ENCODE measurements at places on chromosomes 11 and 22.

- DNase-seq = no peak
Measured at GRCh38 chr11:15371533-15371932, 256.8 kb downstream of the INSC start.

DNA sequence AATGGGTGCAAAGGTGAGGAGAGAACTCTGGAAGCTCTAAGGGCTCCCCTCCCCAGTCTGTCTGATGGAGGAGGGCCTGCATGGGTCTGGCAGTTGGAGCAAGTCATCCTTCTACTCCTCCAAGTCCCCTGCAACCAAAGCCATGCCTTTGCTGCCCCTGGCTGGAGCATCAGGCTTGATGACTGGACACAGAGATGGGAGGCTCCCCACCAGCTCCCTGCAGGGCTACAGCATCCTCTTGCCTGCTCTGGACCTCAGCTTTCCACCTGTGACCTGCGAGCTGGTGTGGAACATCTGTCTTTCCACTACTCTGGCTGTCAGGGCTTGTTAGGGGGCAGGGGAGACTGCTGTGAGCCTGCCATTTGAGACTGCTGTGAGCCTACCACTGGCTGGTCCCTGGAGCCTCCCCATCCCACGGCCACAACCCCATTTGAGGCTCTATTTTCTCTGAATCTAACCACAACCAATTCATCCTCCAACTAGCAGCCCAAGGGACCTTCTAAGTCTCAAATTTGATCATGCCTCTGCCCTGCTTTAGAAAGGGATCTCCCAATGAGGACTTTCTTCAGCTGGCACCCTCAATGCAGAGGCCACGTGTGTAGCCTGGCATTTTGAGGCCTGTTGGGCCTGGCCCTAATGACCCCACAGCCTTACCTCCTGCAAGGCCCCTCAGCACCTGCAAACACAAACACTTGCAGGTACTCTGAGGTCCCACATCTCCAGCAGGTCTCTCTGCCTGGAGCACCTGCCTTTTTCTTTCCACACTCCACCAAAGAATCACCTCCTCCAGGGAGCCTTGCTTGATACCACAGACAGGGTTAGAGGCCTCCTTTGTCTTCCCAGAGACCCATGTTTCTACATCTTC lies 9.9 kb downstream of the P2RY6 start:
- DNase-seq = no peak

DNA sequence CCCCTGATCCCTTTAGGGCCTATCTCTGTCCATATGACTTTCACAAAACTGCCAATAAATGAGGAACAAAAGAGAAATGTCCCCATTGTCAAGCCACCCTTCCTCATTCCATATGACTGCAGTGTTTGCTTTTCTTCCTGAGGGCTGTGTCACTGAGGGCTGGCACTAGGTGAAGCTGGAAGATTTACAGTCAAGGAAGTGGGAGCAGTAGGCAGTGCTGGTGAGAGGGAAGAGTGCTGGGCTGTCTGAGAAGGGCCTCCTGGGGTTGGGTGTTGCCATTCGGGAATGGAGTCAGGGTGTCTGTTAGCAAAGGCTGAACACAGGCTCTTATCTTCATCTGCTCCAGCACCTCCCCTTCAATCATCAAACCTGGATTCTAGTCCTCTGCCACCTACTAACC lies 30.9 kb downstream of the INSC start:
- no peak for DNase-seq

DNA sequence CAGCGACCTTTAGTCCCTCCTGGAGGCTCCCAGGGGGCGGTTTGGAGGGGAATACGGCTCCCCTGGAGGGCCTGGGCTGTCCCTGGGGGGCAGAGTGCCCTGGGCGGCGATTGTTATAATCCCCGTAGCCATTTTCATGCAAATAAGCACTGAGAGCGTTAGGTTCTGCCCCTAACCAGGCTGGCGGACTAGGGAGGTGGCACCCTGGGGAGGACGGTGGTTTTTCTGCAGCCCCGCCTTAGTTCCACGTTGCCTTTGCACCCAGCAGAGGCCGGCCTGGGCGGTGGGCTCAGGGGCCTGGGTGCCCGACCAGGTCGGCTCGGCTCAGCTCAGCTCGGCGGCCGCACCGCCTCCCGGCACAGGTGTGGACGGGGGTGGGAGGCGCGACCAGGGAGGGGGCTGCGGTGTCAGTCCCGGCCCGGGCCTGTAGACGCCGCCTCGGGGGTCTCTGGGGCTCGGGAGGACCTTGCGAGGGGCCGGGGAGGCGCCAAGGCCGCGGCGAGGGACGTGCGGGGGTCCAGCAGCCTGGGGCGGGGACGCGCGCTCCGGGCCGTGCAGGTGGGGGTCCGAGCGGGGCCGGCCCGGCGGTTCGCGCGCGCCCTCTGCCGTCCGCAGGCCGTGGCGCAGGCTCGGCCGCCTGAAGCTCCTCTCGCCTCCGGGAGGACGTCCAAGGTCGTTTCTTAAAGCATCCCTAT lies 2.3 kb upstream of the DUSP8 start:
- DNase-seq = peak; percentile 68

GRCh38 chr22:45238957-45239680 lies 1.6 kb downstream of the KIAA0930 start:
- no peak for DNase-seq

- DNase-seq = no peak
Measured at GRCh38 chr11:71145988-71146824, 106.2 kb downstream of the SHANK2 start.

DNA sequence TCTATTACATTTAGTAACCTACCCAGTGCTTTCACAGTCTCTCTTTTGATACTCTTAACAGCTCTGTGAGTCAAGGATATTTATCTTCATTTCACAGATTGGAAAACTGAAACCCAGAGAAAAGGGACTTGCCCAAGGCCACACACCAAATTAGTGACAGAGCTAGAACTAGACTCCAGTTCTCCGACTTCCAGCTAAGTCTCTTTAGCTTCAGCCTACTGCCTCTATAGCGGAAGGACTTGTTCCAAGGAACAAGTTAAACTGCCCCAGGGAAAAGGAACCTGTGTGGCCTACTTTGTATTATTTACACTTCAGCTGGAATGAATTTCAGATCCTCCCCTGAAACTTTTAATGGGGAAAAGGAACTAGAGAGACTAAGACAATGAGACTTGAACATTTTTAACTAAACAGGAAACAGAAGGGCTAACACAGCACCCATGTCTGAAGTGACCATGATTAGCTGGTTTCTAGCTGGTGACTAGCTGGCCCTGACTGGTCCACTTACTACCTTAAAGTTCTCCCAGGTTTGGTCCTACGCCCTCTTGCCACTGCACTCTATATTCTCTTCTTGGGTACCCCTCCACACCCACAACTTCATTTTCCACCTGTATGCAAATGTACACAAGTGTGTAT lies 1.3 kb downstream of the LRRC51 start:
- DNase-seq = no peak

DNA sequence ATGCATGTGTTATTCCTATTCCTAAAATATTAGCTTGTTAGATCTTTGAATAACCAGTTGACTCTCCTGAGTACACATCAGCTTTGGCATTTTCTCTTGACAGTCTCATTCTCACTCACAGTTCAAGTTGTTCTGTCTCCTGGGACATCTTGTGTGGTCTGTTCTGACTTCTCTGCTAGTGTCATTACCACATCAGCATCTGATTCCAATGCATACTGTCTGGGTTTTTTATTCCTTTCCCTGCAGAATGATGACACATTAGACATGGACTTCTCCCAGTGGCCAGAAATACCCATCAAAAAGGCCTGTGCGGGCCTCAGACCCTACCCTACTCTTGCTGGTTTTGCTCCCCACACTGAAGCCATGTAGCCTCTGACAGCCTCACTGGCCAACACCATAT lies 2.7 kb downstream of the ZNF74 start:
- DNase-seq = no peak

GRCh38 chr22:25409240-25409639 lies 155.2 kb upstream of the GRK3 start:
- no peak for DNase-seq

DNA sequence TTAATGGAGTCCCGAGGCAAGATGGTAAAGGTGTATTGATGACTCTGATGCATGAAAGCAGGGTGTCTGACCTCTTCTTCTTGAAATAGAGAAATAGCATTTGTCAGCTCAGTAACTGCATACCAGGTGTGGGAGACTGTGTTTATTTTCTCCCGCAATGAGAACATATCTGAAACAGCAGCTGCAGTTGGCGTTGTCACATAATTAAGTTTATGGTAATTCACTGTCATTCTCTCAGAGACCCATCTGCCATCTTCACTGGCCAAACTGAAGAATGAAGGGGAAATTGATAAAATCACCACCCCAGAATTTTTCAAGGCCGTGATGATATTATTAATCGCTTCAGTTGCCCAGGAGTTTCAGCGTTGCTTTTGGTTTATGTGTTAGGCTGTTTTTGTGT lies 20.1 kb upstream of the MCHR1 start:
- no peak for DNase-seq

DNA sequence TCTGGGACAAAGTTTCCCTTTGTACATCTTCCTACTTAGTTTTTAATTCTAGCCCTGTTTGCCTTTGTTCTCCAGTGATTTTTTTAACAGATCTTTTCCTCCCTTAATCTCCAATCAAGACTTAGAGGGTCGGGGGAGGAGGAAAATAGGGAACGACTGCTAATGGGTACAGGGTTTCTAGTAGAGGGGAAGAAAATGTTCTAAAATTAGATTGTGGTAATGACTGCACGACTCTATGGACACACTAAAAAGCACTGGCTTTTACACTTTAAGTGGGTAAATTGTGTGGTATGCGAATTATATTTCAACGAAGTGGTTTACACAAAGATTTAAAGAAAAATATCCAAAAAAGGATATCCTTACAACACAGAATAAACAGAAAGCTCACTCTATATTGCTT lies 110.0 kb upstream of the SPON1 start:
- no peak for DNase-seq

GRCh38 chr22:28488825-28489224 lies 190.8 kb downstream of the TTC28 start:
- DNase-seq = no peak

GRCh38 chr22:19951346-19951745 lies 9.7 kb upstream of the TXNRD2 start:
- DNase-seq = no peak

DNA sequence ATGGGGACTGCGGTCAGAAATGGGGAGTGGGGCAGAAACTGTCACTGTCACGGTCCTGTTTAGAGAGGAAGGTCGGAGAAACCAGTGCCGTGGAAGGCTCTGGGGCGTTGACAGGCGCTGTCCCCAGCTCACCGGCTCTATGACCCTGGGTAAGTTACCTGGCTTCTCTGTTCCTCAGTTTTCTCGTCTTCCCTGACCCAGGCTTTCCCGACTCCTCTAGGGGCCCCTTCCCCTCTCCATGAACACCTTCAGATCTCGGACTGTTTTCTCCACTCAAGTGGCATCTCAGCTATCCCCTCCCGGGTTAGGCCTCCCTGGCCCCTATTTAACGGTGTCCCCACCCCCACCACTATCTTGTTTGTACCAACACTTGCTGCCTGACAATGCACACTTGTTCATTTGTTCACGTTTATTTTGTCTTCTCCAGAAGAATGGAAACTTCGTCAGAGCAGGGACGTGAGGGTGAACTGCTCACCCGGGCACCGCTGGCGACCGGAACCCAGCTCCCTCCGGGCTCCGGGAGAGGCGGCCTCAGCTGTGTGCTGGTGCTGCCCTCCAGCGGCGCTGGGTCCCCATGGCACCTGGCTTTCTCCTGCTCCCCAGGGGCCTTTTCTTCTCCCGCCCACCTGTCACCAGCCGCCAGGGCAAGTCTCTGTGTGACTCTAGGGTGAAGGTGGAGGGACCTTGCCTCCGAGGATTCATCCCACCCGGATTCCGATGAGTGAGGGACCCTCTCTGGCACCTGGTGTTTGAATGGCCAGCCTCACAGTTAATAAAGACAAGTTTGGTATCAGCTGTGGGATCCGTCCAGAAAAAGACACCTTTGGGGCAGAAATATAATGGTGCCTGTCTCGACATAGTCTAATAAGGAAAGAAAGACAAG lies 33.1 kb upstream of the SLC35C1 start:
- DNase-seq = peak; percentile 35

DNA sequence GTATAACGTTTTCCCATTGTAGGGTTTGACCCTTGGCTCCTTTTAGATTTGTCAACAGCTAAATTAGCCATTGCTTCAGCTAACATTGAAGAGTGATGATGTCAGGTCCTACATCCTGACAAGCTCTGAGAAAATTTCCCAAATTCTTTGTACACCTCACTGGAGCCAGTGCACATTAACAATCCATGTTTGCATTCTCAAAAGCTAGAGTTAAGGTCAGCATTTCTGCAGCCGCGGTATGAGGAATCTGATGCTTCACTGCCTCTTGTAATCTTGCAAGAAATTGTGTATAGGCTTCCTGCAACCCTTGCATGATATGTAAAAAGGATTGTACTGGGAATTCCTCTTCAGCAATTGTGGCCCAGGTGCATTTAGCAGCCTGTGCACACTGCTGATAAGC lies 33.1 kb upstream of the NCAM1 start:
- DNase-seq = no peak

DNA sequence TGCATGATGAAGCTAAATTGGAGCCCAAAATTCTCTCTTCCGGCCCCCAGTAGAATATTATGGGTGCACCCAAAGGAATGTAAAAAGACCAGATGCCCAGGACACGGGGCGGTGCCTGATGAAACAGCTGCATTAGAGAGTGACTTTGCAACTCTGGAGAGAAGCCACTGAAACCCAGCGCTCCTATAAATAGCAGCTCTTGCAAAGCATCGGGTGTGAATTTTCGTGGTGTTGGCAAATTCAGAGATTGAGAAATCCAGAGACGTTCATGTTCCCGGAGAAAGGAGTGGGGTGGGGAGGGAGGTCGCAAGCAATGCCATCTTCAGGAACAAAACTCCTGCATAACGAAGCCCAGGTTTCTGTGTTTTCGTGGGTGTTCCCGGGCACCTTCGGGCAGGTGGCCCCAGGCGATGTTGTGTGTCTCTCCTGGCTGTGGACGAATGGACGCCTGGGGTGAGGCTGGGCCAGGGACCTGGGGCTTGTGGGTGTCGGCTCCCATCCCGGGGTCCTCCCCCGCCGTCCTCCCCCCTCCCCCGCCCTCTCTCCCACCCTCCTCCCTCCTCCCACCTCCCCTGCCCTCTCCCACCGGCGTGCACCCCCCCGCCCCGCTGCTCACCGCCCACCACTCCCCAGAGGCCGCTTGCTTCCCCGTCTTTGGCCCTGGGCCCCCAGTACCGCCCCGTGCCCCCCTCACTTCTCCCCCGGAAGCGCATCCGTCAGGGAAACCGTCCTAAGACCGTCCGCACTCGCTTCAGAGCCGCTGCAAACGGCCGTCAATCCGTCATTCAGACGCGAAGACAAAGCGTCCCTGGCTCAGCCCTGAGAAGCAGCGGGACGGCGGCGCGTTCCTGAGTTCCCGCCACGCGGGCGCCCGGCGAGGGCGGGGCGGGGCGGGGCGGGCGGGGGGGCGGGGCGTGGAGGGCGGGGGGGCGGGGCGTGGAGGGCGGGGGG lies 26.7 kb upstream of the TOLLIP start:
- DNase-seq = no peak

DNA sequence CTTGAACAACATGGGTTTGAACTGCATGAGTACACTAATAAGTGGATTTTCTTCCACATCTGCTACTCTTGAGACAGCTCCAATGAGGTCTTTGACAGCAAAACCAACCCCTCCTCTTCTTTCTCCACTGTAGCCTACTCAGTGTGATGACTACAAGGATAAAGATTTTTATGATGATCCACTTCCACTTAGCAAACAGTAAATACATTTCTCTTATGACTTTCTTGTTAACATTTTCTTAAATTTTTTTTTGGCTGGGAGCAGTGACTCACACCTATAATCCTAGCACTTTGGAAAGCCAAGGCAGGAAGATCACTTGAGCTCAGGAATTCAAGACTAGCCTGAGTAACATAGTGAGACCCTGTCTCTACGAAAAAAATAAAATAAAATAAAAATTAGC lies 9.9 kb upstream of the EIF4G2 start:
- DNase-seq = no peak
